CD4-positive, alpha-beta T cell treated with Interleukin-10 for 1 hour (primary cell): ENCODE measurements at places on chromosomes 16 and 17.
A peak's percentile ranks its signal among the peaks of the same experiment; 100 is the strongest.

GRCh38 chr17:56581635-56582627 is 11.6 kb upstream of the NOG start:
- DNase-seq = no peak

GRCh38 chr16:61715393-61715792 is 320.8 kb downstream of the CDH8 start:
- no peak for DNase-seq

- no peak for DNase-seq
These were observed 37.9 kb upstream of the ABCA8 start for GRCh38 chr17:68993112-68993511.

- DNase-seq = no peak
These were observed 111.7 kb downstream of the IRF8 start for GRCh38 chr16:86010680-86011141.

- no peak for DNase-seq
These were observed 12.1 kb downstream of the CYB561 start for GRCh38 chr17:63433746-63434591.

- DNase-seq = no peak
These were observed 169.9 kb downstream of the CYB561 start for GRCh38 chr17:63275971-63276745.

DNA sequence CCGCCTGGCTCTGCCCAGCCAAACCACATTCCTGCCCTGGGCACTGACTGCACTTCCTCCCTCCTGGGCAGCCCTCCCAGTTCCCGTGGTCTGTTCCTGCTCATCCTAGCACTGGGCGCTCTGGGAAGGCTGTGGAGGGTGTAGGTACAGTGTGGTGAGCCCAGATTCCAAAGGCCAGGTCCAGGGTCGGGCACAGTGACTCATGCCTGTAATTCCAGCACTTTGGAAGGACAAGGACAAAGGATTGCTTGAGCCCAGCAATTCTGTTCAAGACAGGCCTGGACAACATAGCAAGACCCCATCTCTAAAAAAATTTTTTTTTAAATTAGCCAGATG is 30.6 kb downstream of the C16orf74 start:
- DNase-seq = no peak

GRCh38 chr17:79627766-79628690 is 17.2 kb upstream of the RBFOX3 start:
- DNase-seq = no peak

GRCh38 chr17:57408071-57408811 is 151.9 kb downstream of the MSI2 start:
- DNase-seq = peak; percentile 15

DNA sequence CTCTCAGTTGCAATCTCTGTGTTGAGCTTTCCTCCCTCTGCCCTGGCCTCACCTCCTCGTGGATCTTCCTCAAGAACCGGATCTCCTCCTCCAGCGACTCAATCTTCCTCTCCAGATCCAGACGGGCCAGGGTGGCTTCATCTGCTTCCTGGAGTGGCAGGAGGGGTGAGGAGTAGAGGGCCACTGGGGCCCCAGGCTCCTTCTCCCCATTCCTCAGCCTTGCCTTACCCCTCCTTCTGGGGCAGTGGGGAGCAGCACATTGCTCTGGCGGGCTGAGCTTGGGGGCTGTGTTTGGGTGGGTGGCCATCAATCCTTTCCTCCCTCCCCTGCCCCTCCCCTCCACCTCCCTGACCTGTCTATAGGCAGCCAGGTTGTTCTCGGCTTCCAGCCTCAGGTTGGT is 1.6 kb downstream of the GFAP start:
- DNase-seq = no peak

DNA sequence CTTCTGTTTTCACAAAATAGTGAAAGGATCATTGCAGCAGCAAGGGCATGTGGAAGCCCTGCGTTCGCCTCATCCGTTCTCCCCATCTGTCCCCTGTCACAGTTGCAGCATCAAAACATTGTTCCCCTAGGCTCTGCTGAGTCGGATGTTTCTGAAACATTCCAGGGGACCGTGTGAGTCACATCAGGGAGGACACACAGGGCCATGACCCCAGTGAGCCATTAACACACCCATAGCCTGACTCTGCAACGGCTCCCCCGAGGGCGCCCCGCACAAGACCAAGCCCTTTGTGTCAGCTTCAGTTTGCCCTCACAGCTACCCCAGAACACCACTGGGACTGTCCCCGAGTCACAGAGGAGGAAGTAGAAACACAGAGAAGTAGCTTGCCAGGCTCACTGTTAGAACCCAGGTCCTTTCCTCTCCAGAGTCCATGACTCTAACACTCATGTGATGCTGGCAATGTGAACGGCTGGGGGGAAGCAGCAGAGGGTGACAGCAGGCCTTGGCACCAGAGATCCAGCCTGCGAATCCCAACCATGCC is 63.3 kb upstream of the HSBP1 start:
- peak; percentile 4 for DNase-seq

GRCh38 chr17:53039981-53040380 is 782.7 kb upstream of the KIF2B start:
- DNase-seq = no peak

DNA sequence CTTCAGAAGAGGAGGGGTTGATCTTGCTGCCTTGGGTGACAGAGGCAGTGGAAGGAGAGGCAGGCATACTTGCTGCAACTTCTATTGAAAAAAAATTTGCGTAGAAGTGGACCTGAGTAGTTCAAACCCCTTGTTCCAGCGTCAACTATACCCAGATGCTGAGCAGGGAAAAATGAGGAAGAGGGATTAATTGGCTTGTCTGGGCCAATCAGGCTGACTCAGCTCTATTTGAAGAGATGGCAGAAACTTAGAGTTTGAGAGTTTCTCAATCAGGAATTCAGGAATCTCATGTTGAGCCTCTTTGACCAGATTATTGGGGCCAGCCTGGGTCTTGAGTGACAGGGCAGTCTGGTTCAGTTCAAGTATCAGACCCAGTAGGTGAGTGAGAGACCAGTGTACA is 17.6 kb downstream of the CASC3 start:
- no peak for DNase-seq

GRCh38 chr16:50557046-50557445 is 8.8 kb downstream of the NKD1 start:
- DNase-seq = no peak

DNA sequence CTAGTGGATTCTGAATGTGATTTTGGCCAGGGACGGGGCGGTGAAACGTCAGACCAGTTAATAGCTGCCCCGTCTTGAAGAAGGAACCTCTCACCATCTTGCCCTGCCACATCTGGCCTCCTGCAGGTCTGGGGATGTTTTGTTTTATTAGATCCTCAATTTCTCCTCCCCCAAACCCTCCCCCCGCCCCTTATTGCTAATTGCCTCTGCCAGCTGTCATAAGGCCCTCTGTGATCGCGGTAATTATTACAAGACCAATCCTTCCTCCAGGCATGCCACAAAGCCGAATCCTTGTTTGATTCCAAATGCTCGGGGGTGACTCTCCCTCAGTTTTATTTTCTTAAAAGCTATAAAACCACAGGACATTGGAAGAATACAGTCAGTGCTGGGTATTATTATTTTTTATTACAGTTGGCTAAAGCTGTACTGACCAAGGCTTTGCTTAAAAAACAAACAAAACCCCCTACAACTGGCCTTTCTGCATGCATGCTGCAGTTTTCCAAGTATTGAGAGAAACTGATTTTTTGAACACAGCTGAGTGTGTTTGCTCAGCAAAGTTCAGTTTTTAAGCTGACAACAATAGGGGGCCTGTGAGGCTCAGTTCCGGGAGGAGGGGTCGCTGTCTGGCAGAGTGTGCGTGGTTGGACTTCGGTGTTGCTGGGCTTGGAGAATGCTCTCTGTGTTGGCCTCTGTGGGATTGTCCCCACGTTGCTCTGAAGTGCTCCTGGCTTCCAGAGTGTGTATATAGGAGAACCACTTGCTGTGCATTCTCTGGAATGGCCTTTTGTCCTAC is 1.7 kb downstream of the KSR1 start:
- no peak for DNase-seq

- no peak for DNase-seq
These were observed 1.7 kb downstream of the TBKBP1 start for GRCh38 chr17:47695429-47696376.

- DNase-seq = no peak
These were observed 96.2 kb downstream of the MYO1D start for GRCh38 chr17:32780721-32781120.

- no peak for DNase-seq
These were observed 53.1 kb upstream of the MARCHF10 start for GRCh38 chr17:62860962-62861873.

GRCh38 chr16:88702371-88703210 is 3.6 kb downstream of the RNF166 start:
- no peak for DNase-seq

GRCh38 chr17:59365383-59365981 is 34.0 kb downstream of the YPEL2 start:
- DNase-seq = peak; percentile 35

GRCh38 chr16:89478576-89479221 is 11.7 kb downstream of the ANKRD11 start:
- DNase-seq = no peak
